ENCODE measurements at places on chromosomes 4 and X.

DNA sequence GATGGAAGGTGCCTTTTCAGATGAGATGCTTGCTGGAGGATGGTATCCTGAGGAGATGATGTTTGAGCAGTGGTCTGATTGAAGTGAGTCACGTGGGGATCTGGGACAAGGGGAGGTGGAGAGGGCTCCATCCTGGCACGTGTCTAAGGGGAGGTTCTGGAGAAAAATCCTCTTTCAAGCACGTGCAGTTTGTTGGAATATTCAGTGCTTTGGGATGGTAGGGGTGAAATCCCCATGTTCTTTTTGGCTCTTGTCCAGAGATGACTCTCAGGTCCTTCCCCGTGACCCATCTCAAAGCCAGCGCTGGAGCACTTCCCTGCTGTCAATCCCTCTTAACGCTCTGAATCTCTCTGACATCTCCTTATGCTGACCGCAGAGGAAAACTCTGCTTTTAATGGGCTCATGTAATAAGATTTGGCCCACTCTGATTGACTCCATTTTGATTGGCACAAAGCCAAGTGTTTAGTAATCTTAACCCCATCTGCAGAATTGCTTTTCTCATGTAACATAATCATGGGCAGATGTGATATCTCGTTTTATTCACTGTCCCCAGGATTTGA is 10.8 kb upstream of the KLKB1 start:
- no peak for DNase-seq

DNA sequence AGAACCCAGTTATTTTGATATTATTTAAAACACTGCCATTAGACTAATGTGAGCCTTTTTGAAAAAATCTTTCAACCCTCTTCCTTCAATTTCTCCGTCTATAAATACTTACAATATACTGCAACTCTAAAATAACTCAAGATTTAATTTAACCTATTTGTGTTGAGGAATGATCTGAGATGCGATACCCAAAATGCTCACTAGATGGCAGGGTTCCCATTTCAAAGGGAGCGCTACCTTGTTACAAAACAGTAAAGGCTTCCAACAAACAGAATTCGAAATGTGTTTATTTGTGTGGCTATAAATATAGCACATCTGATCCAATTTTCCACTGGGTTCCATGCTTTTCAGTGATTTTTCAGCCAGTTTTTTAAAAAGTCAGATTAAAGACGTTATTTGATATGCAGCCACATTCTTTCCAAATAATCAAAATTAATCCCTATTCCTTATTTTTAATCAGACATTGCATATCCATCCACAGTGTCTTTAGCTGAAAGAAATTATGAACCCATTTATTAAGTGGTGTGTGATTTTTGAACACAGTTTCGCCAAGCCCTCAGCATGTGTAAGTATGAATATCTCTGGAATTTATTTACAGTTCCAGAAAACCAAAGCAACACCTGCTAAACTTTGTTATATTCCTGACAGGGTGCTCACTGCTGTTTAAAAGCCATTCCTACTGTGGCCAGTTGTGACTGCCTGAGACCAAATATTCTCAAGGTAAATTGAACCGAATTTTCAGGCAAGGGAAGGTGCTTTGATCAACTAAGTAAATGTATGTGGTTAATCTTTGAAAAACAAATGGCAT is 668.0 kb upstream of the LCORL start:
- peak; percentile 19 for DNase-seq

GRCh38 chr4:7769396-7770223 is 170.1 kb downstream of the AFAP1 start:
- DNase-seq: no peak

GRCh38 chr4:152785639-152786615 is 6.2 kb downstream of the ARFIP1 start:
- DNase-seq: peak; percentile 53

DNA sequence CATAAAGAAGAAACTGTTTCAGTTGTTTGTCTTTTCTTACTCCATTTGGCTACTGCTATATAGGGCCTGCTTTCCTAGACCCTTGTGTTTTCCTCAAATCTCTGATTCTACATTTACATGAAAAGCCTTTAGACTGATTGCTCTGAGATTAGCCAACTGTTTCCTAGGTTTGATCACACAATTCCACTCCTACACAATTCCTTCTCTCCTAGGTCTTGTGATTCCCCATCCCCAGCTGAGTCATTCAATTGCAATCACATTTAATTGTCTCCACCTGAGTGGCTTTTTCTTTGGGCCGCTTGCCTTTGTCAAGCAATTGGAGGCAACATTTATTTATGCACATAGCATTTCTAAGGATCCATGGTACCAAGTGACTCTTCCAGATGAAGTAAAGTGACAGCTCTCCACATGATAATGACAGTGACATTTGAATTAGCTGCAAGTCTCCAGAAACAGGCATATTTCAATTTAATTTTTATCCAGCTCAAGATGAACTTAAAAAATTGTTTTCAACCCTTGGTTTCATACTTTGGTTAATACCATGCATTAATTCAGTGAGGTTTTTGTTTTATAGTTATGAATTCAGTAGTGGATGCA is 35.8 kb downstream of the ATXN3L start:
- peak; percentile 74 for DNase-seq

DNA sequence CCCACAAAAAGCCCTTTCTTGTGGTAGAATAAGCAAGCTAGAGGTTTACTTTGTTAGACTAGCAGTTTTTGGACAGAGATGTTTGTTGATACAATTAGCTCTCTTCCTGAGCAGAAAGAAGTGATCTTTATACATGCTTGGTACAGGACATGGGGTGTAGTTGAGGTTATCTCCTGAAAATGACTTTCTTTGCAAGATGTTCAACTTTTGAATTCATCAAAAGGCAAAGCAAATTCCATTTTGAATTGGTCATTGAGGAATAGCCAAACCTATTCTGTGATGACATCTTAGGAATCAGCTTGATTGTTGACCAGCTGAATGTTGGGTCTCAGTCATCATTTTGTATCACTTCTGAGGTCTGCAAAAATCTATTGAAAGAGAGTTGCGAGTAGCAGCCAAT is 3.8 kb downstream of the CPE start:
- DNase-seq: no peak

DNA sequence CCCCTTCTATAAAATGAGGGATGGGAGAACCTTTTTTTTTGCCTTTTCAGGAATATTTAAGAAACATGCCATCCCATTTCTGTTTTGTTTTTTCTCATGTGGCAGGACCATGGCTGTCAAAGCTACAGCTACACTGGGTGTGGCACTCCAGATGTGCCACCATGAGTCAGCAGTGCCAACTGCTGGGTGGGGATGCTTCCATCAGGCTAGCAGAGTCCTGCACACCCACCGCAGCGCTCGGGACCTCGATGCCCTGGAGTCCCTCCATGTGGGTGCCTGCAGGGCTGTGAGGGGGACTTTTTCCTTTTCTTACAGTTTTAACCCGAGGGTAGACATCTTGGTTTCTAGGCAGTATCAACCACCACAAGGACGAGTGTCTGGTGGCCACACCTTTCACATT is 352.6 kb downstream of the NR3C2 start:
- no peak for DNase-seq

GRCh38 chrX:29470030-29470429 is 745.3 kb upstream of the MAGEB2 start:
- peak; percentile 70 for DNase-seq

DNA sequence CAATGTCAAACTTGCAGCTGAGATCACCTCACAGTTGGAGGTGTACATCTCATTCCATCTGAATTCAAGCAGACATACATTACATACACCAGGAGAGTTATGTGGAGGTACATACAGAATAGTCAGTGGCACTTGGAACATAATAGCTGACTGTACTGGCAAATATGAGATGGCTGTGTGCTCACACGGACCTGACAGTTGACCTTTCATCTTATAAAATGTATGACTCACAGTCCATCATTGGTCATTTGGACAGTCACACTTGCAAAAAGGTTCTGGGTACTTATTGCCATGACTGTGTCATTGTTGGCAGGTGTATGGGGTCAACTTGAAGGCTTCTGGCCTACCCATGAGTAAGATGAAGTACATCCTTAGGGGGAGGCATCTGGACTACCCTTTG is 88.6 kb upstream of the WDR1 start:
- DNase-seq: no peak

DNA sequence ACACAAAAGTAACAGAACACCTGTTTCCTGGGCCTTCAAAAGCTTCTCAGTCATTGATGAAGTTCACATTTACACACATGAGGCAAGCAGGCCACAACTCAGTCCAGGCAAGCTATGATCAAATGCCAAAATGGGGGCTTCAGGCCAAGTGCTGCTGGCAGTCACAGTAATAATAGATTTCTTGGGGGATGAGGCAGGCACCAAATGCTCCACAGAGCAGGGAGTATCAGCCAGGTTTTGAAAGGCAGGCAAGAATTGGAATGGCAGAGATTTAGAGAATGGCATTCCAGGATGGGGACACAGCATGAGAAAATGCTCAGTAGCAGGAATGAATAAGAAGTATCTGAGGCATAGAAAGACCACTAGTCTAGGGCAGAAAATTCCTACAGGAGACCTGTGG is 52.8 kb downstream of the GRIA3 start:
- no peak for DNase-seq

GRCh38 chr4:137536789-137537561 is 4.7 kb upstream of the PCDH18 start:
- DNase-seq: no peak

DNA sequence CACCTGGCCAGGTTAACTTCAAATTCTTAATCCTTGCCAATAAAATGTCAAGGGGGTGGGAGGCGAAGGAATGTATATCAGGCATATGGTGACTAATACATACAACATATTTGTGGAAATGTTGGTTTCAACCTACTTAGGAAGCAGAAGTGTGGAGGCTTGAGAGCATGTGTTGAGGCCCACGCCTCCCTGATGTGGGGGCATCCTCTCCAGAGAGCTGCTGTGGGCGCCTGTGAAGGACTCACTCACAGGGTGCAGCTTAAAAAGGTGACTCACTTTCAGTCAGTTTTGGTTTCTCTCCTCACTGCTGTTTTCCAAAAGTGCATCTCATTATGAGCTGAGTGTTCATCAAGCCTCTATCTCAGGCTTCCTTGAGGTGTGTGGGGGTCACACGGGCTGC is 27.5 kb downstream of the LNX1 start:
- peak; percentile 90 for DNase-seq

- no peak for DNase-seq
Measured at GRCh38 chr4:142952821-142953580, 106.9 kb upstream of the INPP4B start.

DNA sequence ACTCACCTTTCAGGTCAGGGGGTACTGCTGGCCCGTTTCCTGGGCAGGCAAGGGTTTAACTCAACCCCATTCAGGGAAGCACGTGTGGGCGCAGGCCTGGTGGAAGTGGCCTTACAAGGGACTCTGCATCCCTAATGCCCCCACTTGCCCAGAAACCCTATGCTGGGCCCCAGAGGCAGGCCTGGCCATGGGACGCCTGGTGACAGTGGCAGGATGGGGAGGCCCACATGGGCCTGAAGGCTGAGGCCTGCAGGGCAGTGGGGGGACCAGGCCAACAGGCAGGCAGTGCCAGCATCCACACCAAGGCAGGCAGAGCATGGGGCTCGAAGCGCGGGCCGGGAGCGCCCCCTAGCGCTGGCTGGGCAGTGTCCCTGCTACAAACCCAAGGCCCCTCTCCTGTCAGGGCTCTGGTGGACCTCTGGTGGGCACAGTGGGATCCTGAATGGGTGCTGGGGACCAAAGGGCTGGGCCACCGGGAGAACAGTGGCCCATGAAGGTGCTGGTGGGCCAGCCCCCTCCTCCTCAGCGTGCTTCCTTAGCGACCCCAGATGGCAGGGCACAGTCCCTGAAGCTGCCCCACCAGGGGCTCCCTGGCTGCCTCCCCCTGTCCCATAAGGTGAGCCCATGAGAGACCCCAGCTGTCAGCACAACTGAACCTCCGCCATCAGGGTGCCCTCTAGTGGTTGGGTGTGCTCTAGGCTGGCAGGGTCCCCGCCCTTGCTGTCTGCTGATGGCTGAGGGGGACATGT is 16.8 kb downstream of the FGFR3 start:
- peak; percentile 6 for DNase-seq

- no peak for DNase-seq
Measured at GRCh38 chrX:110162867-110163266, 155.0 kb downstream of the AMMECR1 start.

GRCh38 chr4:59968796-59969195 is 1231.3 kb upstream of the ADGRL3 start:
- DNase-seq: no peak

- DNase-seq: no peak
Measured at GRCh38 chr4:34182306-34182705, 2062.0 kb downstream of the ARAP2 start.

- DNase-seq: no peak
Measured at GRCh38 chr4:124536946-124537345, 175.6 kb downstream of the ANKRD50 start.

- no peak for DNase-seq
Measured at GRCh38 chr4:182711211-182711610, 206.0 kb downstream of the DCTD start.

GRCh38 chrX:80181079-80181478 is 166.5 kb downstream of the TBX22 start:
- DNase-seq: no peak

DNA sequence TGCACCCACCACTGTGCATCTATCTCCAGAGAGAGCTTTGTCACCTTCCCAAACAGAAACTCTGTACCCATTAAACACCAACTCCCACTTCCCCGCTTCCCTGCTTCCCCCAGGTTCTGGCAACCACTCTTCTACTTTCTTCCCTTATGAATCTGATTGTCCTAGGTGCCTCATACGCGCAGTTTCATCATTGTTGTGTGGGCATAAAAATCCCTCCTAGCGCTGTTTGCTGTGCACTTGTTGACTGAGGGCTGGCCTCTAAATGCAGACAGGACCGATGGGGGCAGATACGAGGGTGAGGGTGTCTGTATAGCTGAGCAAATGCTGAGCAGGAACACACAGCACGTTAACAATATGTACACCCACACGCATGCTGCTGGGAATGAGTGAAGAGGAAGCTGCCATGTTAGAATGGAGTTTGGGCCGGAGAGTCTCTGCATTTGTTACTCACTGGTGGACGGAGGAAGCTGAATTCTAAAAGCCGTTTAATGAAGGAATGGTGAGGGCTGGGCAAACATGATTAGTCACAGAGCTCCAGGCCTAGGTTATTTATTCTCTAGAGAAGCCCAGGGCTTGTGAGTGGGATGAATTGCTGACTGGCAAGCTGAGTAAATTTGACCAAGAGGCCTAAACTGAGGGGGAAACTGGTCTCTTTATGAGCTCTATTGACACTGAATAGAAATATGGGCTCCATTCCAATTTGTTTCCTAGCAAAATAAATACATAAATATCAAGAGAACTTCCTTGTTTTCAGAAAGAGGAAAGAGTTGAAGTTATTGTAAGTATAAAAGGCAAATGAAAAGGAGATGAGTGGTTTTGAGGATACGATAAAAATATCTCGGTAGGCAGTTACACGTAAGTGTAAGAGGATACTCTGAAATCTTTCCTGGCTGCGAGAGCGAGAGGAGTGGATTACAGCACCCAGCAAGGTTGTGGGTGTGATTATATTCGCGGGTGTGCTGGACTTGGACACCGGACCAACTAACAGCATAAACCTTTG is 95.9 kb upstream of the RPS6KA3 start:
- DNase-seq: no peak

- no peak for DNase-seq
Measured at GRCh38 chr4:81604683-81605218, 133.0 kb upstream of the RASGEF1B start.

GRCh38 chrX:67338262-67338661 is 205.6 kb upstream of the AR start:
- no peak for DNase-seq

Measured in fibroblast of skin of left biceps (primary cell).